ENCODE measurements at places on chromosomes 1 and 21. TPM values are rescaled to one million over a fixed set of nuclear protein-coding genes. Genes with fewer than 3 reads are reported as not detected.

Gene ALG14
- 0.08 TPM for total RNA-seq

Gene STUM
- not detected for total RNA-seq

DNA sequence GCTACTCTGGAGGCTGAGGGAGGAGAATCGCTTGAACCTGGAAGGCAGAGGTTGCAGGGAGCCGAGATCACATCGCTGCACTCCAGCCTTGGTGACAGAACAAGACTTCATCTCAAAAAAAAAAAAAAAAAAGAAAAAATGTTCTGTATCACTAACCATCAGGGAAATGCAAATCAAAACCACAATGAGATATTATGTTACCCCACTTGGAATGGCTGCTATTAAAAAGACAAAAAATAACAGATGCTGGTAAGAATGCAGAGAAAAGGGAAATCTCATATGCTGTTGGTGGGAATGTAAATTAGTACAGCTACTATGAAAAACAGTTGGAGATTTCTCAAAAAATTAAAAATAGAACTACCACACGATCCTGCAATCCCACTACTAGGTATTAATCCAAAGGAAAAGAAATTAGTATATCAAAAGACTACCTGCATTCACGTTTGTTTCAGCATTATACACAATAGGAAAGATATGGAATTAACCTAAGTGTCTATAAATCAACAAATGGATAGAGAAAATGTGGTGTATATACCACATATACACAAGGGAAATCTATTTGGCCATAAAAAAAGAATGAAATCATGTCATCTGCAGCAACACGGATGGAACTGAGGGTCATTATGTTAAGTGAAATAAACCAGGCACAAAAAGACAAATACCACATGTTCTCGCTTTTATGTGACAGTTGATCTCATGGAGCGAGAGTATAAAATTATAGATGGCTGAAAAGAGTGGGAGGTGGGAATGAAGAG is 62.6 kb downstream of the ABL2 start:
- DNase-seq = no peak

DNA sequence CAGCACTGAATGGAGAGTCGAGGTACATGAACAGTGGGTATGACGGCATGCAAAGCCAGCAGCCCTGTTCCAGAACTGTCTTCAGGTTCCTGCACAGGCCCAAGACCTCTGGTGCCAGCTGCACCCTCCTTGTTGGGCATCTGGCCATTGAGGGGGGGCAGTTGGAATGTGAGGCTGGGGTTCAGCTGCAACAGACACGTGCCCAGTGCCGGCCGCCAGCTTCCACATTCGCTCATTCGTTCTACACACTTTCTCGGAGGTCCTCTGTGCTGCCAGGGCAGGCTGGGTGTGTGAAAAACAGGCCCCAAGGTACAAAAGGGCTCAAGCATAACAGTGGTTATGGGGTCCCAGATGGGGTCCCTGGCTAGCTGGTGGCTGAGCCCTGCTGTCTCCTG is 37.9 kb upstream of the SLC19A1 start:
- DNase-seq = no peak

DNA sequence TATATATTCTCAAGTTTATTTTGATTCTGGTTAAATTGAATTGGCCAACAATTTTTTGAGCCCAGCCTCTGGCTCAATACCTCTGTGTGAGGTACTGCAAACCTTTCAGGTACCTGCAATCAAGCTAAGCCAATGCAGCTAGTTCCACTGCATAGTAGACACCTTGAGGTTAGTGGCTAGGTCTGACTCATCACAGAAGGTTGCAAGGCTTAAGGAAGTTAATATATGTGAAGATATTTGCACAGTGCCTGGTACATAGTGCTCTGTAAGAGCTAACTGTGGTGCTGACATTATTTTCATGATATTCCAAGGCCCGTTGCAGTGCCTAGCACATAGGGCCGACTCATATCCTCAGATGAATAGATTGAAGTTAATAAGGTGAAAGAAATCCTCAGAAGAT is 330.5 kb upstream of the KAZN start:
- DNase-seq = no peak

DNA sequence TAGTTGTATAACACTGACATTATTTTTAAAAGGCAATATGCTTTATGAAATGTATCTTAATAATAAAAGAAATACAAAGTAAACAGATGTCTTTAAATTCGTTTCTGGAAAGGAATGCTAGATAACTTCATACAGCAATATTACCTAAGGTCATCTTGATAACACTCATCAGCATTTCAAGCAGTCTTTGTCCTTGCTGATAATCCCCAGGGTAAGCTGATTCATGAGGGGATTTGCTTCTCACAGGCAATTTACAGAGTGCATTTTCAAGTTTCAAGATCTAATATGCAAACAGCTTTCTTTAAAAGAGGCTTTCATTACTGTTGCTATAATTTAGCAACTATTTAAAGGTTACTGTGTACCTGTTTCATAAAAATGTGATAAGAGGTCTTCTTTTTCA is 75.2 kb upstream of the NEK2 start:
- DNase-seq = no peak

DNA sequence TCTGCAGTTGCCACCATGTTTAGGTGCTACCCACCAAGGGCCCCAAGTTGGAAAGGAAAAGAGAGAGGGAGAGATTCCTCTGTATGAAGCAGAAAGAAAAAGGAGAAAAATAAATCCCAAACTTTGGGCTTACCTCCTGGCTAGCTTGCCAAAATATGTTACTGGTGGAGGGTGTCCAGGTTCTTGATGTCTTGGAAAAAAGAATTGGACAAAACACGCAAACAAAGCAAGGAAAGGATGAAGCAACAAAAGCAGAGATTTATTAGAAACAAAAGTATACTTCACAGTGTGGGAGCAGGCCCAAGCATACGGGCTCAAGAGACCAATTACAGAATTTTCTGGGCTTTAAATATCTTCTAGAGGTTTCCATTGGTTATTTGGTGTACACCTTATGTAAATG is 204.5 kb upstream of the LRRC7 start:
- no peak for DNase-seq

DNA sequence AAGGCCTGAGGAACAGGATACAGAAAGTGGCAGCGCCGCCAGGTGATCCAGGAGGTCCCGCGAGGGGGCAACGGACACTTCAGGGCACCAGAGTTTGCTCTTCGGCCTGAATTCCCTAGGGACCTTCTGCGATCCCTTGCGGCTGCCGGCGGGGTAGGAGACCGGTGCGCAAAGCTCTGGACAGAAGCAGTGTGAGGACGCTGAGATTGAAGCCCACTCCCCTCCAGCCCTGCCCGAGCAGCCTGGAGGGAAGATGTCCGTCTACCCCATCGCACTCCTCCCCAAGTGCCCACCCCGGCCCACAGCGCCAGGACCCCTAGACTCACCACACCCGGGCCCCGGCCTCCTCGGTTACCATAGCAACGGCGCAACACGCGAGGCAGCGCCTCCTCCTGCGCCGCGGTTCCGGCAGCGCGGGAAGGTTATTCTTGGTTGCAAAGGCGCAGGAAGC is at the start of gene ANKRD45:
Gene ANKRD45 (minus strand): TSS at position 361 of the 451 bp plus-strand sequence. CDS start 10,433 bp downstream, outside the sequence.
- no peak for DNase-seq

- DNase-seq = no peak
Measured at GRCh38 chr1:54975356-54976108, 4.9 kb upstream of the TMEM61 start.

Measured in CD4-positive, alpha-beta T cell (primary cell).